Fibroblast of villous mesenchyme (primary cell): ENCODE measurements at places on chromosomes 3 and 15.

DNA sequence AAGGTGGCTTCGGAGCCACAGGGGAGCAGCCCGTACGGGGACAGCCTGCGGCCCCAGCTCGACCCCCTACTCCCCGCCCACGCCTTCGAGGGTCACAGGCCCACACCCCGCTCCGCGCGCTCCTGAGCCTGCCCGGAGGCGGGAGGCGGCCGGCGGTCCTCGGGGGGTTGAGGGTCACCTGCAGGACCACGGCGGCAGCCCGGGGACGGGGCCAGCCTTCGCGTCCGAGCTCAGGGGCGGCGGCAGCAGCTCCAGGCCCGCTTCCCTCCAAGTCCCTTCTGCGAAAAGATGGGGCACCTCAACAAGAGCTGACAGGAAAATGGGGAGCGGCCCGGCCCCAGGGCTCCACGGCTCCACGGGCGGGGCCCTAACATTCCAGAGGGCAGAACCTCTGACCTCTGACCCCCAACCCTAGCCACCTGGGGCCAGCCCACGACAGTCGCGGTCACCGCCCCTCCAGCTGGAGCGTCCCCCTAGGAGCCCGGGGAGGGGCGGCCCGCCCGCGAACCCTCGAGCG lies 428 bp downstream of the LYSMD4 start:
- DNase-seq, result no peak

- no peak for DNase-seq
Measured at GRCh38 chr3:13264468-13264795, 155.7 kb downstream of the NUP210 start.

- no peak for DNase-seq
Measured at GRCh38 chr3:44419116-44419922, 58.2 kb downstream of the ZNF445 start.

- no peak for DNase-seq
Measured at GRCh38 chr3:114642951-114643741, 349.3 kb downstream of the TIGIT start.

GRCh38 chr3:115415246-115415996 lies 207.9 kb upstream of the GAP43 start:
- DNase-seq, result no peak

DNA sequence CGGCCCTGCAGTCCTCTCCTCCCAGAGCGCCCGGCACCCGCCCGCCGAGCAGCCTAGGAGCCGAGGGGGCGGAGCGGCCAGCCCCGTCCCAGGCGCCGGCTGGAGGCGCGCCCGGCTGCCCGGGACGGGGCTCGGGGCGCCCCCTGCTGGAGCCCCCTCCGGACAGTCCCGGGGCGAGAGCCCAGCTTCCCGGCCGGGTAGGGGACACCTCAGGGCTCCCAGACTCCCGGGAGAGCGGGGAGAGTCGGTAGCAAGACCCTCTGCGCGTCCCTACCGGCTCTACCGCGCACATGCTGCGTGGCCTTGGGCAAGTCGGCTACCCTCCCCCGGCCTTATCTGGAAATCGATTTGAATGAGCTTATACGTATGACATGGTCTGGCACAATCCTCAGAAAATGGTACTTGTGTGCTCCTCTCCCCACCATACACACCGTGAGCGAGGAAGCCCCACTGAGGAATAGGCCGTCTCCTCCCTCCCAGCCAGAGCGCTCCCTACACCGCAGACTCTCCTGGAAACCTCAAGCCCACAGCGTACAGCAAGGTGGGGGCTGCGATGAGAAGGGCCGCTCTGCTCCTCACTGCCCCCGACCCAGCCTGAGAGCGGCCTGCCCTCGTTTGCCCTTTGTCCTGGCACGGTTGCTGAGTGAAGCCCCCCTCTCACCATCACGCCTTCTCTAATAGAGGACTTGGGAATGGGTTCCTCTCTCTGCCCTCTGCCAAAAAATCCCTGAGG lies at the start of gene DAPK2:
DAPK2 (minus strand) TSS at position 65 of the 733 bp plus-strand sequence. CDS start 6,224 bp downstream, outside the sequence.
- DNase-seq, result peak; percentile 42

DNA sequence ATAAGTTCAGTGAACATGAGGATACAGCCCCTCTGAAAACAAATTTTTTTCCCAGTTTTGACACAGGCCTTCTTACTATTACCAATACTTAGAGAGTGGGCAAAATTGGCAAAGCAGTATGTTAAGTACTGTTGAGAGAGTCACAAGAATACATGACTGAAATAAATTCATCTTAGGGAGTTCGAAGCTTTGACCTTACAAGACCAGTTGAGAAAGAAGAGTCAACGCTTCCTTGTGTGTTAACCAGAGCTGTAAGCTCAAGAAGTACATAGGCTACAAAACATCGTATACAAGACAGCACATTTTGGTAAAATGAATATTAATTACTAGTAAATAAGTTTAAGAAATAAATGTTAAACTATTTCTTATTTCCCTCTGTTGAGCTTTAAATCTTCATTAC lies 164.4 kb upstream of the RORA start:
- DNase-seq, result peak; percentile 2

- no peak for DNase-seq
Measured at GRCh38 chr15:61084944-61085367, 144.1 kb downstream of the RORA start.

DNA sequence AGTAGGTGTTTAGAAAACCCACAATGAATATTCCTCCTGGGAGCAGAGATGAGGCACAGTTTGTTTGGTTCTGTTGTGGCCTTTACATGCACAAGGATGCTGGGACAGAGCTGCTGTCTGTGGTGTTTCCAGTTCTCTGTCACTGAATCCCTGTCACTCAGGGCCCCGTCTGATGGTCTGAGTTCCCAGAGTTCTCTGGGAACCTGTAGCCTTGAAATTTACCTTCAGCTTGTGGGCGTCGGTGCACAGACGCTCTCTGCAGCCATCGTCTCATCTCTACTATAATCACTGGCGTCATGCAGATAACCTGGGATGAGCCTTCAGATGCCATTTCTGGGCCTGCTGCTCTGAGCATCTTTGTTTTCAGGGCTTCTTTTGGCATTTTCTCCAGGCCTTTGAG lies 81.9 kb downstream of the LRRK1 start:
- DNase-seq, result no peak

- peak; percentile 86 for DNase-seq
Measured at GRCh38 chr3:116005404-116005803, 382.1 kb downstream of the GAP43 start.
